ENCODE measurements at places on chromosomes 1 and 21.

- DNase-seq, result no peak
Observed at GRCh38 chr1:41629141-41629540, 144.7 kb upstream of the EDN2 start.

- no peak for DNase-seq
Observed at GRCh38 chr21:36321325-36322082, 1.5 kb downstream of the MORC3 start.

- DNase-seq, result peak; percentile 78
Observed at GRCh38 chr21:45542242-45542666, at the start of gene SLC19A1. Gene SLC19A1, minus strand, starts transcription at chr21:45542440. Its CDS starts 4,481 bp downstream, at chr21:45537959.

GRCh38 chr1:234933475-234933874, 195.2 kb downstream of the TOMM20 start:
- no peak for DNase-seq

Measured in transverse colon (tissue), 4 donors.